ENCODE measurements at places on chromosomes 1 and 21.

DNA sequence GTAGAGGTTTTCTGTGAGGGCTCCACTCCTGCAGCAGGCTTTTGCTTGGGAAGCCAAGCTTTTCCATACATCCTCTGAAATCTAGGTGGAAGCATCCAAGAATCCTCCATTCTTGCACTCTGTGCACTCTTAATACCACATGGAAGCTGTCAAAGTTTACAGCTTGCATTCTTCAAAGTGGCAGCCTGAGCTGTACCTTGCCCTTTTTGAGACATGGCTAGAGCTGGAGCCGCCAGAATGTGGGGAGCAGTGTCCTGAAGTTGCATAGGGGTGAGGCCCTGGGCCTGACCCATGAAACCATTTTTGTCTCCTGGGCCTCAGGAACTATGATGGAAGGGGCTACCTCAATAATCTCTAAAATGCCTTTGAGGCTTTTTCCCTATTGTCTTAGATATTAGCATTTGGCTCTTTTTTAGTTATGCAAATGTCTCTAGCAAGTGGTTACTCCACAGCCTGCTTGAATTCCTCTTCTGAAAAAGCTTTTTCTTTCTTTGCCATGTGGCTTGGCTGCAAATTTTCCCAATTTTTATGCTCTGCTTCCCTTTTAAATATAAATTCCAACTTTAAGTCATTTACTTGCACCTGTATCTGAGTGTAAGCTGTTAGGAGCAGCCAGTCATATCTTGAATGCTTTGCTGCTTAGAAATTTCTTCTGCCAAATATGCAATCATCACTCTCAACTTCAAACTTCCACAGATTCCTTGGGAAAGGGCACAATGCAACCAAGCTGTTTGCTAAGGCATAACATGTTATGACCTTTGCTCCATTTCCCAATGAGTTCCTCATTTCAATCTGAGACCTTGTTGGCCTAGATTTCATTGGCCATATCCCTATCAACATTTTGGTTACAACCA lies 92.1 kb upstream of the ARTN start:
- DNase-seq, result no peak

DNA sequence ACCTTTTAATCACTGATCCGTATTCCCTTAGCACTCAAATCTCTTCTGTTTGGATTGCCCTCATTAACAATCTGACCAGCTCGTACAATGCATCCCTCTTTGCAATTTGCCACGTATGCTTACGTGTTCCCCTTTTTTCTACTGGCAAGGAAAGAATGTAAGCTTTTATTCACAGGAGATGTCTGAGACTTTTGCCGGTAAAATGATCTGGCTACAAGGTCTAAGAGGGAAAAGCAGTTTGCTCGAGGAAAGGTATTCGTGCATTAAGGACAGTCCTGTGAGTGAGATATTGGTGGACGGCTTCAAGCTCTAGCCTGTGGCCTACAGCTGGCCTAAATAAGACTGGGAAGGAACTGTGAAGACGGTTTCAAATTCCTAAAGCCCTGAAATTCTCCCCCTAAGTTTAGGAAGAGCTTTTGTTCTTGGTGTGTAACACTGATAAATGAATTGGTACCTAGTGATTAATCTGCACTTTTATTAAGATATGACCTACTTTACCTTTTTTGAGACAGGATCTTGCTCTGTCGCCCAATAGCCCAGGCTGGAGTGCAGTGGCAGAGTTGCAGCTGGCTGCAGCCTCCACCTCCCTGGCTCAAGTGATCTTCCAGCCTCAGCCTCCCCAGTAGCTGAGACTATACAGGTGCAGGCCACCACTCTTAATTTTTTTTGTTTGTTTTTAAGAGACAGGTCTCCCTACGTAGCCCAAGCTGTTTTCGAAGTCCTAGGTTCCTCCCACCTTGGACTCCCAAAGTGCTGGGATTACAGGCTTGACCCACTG lies 895 bp upstream of the UBR4 start:
- DNase-seq, result no peak

- no peak for DNase-seq
Measured at GRCh38 chr1:150572918-150573647, 6.3 kb downstream of the MCL1 start.

DNA sequence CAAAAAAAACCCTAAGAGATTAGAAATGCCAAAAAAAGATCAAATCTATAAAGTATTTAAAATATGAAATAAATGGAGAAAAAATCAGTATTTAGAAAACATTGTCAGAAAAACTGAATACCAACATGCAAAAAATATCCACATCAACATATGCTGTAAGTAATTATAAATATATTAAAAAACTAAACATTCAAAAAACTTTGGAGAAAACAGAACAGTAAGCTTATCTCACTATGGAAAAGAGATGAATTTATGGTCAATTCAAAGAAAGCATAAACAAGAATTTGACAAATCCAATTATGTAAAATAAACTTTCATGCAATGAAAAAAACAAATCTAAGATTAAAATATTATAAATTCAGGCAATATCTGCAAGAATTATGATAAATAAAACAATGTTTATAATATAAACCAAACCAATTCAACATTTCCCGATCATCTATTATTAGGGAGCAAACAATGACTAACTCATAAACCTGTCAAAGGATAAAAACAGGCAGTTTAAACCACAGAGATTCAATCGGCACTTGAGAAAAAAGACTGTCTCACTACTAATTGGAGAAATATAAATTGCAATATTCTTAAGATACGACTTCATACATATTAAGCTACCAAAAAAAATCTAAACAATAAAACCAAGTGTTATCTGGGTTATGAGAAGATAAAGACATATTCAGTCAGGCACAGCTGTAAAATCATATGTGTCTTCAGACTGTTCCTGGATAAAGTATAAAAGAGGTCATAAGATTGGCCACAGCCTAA lies 21.8 kb downstream of the EYA3 start:
- DNase-seq, result no peak

- DNase-seq, result no peak
Measured at GRCh38 chr1:147247656-147248238, 5.3 kb downstream of the CHD1L start.

DNA sequence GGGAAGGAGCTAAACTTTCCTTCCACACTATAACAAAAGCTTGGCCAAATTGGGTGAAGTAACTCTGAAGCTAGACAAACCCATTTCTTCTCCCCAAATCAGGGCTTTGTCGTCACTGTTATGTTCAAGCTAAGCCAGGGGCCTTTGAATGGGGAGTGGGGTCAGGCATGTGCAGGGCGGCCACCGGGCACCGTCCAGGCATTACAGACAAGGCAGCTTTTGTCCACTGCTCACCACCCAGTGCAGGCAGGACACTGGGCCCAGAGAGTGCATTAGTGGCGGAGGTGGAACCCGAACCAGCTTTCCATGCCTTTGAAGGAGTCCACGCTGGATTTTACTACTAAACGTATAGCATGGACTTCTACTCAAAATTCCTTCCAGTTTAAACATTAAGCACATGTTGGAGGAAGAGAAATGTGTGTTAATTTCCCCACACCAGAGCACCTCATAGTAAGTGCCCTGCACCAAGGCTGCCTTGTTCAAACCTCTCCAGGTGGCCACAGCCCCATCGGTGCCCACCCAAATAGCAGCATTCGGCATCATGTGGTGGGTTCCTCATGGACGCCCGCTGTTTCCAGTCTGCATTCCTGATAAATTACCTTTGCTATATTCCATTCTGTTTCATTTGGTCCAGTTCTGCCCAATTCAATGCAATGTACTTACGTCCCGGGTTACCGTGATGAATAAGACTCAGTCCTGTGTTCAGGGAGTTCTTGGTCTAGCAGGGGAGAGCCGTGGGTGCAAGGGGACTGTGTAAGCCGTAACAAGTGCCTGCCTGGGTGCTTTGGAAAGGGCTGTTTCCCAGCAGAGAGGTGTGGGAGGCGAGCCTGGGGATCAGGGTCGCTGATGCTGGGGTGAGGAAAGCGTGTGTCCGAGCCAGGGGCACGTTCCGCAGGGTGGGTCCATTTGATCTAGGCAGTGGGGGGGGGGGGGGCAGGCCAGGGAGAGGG lies 1.6 kb downstream of the UBASH3A start:
- no peak for DNase-seq

GRCh38 chr1:197544553-197544952 lies 230.7 kb downstream of the DENND1B start:
- no peak for DNase-seq

DNA sequence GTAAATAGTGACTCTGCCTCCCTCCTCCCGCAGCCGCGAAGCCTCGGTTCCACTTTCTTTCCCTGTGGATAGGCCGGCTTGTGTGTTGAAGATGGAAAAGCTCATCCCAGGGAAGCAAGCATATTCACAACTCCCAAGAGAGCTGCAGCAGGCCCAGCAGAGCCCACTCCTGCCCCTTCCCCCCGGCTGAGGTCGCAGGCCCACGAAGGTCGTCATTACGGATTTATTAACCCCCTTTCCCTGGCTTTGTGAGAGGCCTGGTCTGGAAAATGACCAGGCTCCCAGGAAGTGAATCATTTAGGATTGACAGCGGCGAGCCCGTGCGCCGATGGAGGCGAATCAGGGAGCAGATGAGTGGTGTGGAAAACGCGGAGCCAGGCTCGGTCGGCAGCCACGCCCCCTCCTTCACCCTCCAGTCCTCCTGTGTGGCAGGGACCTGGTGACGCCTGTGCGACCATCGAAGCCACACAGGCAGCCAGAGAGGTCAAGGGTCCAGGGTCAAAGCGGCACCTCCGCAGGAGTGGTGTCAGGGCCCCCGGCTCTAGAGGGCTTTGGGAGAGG lies 93.4 kb downstream of the PRDM16 start:
- no peak for DNase-seq

DNA sequence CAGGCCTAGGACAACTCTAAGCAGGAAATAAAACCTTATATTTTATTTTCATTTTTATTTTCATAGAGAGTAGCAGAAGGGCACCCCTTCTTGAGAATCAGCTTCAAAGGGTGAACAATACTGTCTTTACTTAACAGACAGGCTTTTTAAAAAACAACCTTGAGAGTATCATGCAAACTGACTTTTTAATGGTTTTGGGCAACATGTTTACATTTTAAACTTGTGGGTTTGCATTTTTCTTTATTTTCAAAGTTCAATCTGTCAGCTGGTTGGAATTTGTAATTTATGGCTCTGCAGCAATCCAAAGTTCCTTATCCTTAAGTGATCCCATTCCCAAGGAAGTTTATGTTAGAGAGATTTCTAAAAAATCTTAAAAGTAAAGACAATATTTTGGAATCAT lies 392.3 kb upstream of the ADAMTS5 start:
- DNase-seq, result no peak

- DNase-seq, result no peak
Measured at GRCh38 chr21:35582731-35583130, 477.6 kb downstream of the SETD4 start.

DNA sequence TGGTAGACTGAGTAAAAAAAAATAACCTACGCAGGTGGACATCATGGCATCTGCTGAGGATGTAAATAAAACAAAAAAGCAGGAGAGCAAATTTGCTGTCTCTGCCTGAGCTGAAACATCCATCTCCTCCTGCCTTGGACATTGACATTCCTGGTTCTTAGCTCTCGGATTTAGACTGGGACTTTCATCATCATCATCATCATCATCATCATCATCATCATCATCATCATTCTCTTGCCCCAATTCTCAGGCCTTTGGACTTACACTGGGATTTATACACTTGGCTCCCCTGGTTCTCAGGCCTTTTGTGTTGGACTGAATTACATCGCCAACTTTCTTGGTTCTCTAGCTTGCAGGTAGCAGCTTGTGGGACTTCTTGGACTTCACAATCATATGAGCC lies 308.4 kb upstream of the BEND5 start:
- no peak for DNase-seq

- DNase-seq, result no peak
Measured at GRCh38 chr1:233376382-233377110, 49.0 kb downstream of the MAP3K21 start.

DNA sequence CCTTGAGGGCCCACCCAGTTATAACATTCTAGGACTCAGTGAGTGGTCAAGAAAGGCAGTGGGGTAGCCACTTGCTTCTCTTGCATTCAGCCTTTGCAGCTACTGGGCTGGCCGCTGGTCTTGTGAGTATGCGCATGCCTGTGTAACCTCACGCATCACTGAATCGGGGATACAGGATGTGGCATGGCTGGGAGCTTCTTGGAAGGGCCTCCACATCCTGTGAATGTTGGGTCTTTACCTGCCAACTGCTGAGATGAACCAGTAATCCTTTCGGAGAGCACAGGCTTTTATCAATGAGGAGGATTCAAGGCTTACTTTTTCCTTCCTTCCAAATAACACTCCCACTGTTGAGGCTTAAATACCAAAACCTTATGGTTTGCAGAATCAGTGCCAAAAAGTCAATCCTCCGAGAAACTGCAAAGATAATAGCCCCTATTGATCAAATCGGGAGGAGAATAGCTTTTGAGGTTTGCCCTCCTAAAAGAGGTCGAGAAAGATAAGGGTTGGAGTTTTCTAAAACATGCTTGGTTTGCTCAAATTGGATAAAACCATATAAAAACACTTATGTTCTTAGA lies 198.9 kb upstream of the UBE2U start:
- no peak for DNase-seq

GRCh38 chr21:40567501-40567900 lies 279.5 kb downstream of the DSCAM start:
- DNase-seq, result no peak

DNA sequence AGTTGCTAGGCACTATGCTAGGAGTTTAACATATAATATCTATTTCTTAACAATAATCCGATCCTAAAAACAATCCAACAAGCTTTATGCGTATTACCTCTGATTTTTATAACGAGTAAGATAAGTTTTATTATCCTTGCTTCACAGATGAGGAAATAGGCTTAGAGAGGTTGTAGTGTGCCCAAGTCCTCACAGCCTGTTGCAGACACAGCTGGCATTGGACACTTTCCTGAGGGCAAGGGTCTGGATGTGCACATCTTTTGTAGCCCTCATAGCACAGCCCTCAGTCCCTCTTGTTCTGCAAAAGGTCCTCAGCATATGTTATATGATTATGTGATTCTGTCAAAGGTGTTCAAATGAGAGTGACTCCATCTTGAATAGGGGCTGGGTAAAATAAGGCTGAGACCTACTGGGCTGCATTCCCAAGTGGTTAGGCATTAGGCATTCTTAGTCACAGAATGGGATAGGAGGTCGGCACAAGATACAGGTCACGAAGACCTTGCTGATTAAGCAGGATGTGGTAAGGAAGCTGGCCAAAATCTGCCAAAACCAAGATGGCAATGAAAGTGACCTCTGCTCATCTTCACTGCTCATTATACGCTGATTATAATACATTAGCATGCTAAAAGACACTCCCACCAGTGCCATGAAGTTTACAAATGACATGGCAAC lies 75.7 kb upstream of the F3 start:
- no peak for DNase-seq

Measured in skeletal muscle cell (primary cell).